ENCODE measurements at places on chromosomes 6 and 20. TPM values are rescaled to one million over a fixed set of nuclear protein-coding genes. Genes with fewer than 3 reads are reported as not detected.

DNA sequence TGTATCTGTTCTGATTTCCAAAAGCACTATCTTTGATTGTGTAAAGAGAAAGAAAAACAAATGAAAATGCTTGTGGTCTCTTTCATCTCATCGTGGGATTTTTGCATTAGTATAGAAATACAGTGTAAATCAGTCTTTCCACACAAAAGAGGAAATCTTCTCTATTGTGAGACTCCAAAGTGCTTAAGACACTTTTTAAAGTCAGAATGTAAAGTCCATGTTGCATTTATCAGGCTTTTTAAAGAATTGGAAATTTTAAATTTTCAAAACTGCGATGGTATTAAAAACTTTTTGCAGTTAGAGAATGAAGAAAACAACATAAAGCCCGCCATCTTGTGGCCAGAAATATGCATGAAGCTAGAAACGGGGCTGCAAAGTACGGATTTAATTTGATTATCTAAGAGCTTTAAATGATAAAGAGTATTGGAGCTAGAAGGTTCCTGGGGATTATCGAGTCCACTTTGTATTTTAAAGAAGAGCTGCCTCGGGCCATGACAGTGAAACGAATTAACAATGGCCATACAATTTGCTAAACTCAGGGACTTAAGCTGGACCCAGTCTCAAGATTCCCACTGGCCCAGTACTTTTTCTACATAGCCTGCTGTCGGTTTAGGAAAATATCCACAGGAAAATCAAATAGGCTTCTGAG lies 339.6 kb downstream of the ARHGAP18 start:
- DNase-seq, result peak; percentile 23

DNA sequence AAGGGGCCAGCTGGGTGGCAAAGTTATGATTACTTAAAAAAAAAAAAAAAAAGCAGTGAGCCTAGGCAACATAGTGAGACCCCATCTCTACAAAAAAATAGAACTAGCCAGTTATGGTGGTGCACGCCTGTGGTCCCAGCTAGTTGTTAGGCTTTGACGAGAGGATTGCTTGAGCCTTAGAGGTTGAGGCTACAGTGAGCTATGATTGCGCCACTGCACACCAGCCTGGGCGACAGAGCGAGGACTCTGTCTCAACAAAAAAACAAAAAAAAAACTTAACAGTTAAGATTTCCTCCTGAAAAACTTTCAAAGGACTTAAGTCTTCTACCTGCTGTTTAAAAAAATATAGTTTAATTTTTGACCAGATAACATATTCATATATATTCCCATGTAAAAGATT lies 2.4 kb downstream of the GTSF1L start:
- no peak for DNase-seq

DNA sequence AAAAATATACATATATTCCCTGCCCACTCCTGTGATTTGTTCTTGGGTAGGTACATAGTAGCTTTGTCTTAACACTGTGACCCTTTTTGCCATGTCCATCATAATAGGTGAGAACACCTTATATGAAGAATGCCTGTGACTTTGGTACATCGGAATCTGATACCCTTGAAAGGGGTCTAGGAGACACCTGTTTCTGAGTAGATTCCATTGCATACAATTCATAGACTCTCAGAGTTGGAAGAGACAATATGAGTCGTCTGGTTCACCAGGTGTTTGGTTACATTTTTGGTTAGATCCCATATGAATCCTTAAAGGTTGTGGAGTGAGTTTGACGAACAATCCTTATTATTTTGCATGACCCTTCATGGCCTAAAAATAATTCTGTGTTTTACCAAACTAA lies 36.3 kb downstream of the RNF144B start:
- DNase-seq, result no peak

The NXT1 gene
- polyA plus RNA-seq, result 45.5 TPM

DNA sequence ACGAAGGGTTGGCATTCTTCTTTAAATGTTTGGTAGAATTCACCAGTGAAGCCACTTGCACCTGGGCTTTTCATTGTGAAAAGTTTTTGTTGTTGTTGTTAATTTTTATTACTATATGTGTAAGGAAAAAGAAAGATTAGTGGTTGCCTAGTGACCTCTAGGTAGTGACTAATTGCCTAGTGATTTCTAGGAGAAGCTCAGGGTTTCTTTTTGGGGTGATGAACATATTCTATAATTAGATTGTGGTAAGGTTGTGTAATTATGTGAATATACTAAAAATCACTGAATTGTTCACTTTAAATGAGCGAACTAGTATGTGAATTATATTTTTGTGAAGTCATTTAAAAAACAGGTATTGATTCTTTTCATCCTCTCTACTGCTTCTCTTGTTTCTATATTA lies 123.8 kb upstream of the TMEM170B start:
- DNase-seq, result no peak

DNA sequence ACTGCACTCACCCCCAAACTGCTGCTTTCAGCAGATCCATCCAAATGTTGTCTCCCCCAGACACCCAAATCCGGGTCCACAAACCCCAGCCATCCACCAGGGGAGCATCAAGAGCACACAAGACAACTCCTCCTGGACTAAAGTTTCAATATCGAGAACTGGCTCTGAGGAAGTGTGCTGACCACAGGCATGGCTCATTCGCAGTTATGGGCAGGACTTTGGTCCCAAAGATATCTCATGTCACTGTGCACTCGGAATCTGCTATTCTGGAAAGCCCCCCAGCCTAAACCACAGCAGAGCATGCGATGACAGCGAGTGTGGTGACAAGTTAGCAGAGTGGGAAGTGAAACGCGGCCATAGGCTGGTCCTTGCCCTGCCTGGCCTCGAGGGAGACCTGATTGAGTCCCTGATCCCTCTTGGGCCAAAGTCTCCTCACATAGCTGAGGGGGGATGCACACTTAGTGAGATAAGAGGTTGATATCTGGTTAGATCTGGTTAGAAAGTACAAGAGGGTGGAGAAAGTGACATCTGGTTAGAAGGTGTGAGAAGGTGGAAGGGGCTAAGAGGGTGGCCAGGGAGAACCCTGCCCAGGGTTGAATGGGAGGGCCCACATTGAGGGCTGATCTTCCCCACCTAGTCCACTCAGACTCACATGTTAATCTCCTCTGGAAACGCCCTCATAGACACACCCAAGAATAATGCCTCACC lies 149.7 kb downstream of the MRPL14 start:
- DNase-seq, result no peak

The ITPR3 gene
- polyA plus RNA-seq, result 20.8 TPM

GRCh38 chr20:20466341-20466879 lies 98.5 kb downstream of the INSM1 start:
- no peak for DNase-seq

- no peak for DNase-seq
Observed at GRCh38 chr20:56358070-56358469, 704 bp upstream of the FAM210B start.

- DNase-seq, result peak; percentile 52
Observed at GRCh38 chr6:136517002-136517401, 33.2 kb downstream of the MAP7 start.

GRCh38 chr20:47654370-47654769 lies 130.9 kb downstream of the SULF2 start:
- no peak for DNase-seq

The UFL1 gene
- polyA plus RNA-seq, result 8.8 TPM

The PRR18 gene
- polyA plus RNA-seq, result 0.08 TPM

The CAGE1 gene
- not detected for polyA plus RNA-seq

- no peak for DNase-seq
Observed at GRCh38 chr6:129753422-129753821, 43.4 kb upstream of the ARHGAP18 start.

DNA sequence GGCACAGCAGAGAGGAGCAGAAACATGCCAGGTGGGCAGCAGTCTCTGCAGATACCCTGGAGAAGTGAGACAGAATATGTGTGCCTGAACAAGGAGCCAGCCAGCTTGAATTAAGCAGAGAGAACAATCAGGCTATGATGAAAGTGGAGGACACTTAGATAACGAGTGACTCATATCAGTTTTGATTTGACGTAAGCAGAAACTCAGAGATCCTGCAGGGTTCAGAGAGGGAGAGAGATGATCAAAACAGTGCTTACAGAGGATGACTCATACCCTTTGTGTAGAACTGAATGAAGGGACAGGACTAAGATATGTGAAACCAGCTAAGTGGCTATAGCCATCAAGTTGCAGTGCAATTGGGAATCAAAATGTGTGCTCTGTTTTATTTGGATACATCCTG lies 300.7 kb downstream of the TENT5A start:
- peak; percentile 21 for DNase-seq

DNA sequence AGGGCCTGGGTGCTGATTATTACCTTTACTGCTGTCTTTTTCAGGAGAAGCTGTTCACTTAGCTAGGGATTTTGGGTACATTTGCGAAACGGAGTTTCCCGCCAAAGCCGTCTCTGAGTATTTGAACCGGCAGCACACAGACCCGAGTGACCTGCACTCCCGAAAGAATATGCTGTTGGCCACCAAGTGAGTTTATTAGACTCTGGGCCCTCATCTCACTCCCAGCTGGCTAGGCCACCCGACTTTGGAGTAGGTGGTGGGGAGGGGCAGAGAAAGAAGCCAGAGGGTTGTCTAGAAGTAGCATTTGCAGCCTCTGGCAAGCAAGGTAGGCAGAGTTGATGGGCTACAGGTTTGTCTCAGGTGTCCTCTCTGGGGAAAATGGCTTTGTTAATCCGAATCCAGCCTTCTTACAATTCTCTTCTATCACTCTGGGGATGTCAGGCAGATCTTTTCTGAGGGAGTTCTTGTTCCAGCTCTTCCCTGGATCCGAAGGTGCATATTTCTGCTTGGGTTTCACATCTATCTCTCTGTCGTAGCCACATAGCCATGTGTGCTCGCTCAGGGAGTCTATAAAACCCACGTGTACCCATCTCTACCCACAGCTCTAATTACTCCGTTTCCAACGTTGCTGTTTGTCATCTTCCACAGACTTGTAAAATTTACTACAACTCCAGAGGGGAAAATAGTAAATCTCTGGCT lies 21.6 kb downstream of the TFAP2B start:
- no peak for DNase-seq

The BANF2 gene
- not detected for polyA plus RNA-seq

The ZNF831 gene
- not detected for polyA plus RNA-seq

The CDH22 gene
- 0.03 TPM for polyA plus RNA-seq

The PPP1R3G gene
- polyA plus RNA-seq, result 0.49 TPM

The TUBB2A gene
- polyA plus RNA-seq, result 61.7 TPM

DNA sequence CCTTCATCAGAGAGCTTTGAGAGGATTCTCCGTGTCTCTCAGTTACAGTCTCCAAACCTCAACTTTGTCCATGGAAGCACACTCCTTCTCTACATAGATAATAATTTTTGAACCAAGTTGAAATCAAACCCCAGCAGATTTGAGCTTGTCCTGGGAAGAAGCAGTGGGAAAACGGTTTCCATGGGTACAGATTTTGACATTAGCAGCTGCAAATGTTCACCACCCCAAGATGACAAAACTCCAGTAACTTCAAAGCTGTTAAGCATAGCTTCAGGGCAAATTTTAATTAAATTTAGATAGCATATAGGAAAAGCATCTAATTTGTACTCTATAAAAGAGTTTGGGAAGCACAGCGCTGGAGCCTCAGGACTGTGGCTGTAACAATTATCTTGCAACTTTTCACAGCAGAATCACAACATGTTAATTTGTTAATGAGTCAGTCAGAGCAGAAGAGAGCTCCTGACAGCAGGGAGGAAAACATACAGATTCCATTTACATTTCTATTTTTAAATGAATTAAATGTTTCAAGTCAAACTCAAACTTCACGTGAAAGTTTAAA lies 240.7 kb downstream of the BMP7 start:
- no peak for DNase-seq

The LRRN4 gene
- 0.04 TPM for polyA plus RNA-seq

- no peak for DNase-seq
Observed at GRCh38 chr6:122495612-122496011, 24.0 kb upstream of the SERINC1 start.

GRCh38 chr6:141736104-141736503 lies 396.6 kb upstream of the GJE1 start:
- no peak for DNase-seq

The SLC17A3 gene
- polyA plus RNA-seq, result 5.3 TPM

The SIGLEC1 gene
- polyA plus RNA-seq, result not detected

The TINAG gene
- 0.16 TPM for polyA plus RNA-seq

DNA sequence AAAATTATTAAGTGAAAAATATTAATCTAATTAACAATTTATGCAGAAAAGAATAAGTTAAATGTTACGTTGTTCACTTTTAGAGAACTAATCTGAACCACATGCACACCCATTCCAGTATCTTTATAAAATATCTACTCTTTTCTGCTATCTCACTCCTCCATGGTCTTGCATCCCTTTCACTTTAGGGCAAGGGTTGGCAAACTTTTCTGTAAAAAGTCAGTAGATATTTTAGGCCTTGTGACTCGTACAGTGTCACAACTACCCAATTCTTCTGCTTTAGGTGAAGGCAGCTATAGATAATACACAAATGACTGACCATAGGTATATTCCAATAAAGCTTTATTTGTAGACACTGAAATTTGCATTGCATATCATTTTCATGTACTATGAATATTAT lies 39.7 kb upstream of the SUPT3H start:
- DNase-seq, result no peak

DNA sequence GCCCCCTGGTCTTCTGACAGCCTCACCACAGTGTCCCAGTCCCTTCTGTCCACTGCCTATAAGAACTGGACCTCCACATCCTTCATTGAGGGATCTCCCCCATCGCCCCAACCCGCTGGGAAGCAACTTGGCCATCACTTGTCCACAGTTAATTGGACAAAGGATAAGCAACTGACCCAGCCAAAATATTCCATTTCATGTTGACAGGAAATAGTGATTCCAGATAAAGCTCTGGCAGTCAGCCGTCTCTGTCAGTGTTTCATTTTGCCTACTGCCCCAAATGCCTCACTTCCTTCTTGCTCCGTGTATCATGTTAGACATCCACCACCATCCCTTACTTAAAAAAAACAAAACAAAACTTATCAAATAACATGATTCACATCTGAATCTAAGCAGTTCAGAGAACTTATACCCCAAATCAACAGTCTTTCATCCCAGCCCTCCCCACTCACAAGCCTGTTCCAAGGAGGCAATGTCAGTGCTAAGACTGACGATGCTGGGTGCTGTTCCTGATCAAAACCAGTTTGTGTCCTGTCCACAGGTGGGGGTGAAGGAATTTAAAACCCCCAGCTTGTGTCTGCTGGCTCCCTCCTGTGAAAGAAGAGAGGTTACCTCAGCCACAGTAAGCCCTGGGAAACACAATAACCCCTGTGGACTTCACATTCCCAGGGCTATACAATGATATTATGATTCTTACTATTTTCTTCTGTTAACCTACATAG lies 162.5 kb downstream of the WDR27 start:
- DNase-seq, result no peak
